ENCODE measurements at places on chromosomes 2 and 18. TPM values are rescaled to one million over a fixed set of nuclear protein-coding genes. Genes with fewer than 3 reads are reported as not detected.

Gene MSTN
- 0.23 TPM for total RNA-seq

Gene TBC1D8
- 18.7 TPM for total RNA-seq

DNA sequence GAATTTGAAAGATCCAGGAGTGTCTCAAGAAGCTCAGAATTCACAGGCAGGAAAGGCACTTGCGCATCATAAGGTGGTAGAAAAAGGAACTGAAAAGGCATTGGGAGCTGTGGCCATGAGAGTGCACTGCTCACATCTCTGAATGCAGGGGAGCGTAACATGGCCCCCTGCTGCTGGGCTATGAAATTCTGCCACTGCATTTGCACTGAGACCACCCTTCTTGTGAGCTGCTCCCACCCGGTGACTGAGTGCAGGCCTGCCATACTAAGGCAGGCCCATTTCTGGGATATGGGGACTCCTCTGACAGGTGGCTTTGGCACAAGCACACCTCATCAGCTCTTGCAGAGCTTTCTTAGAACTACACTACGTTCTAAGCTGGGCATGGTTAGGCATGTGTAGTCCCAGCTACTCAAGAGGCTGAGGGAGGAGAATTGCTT is 25.3 kb upstream of the STARD7 start:
- DNase-seq, result no peak

- DNase-seq, result no peak
Observed at GRCh38 chr2:167945660-167946368, 301.6 kb downstream of the STK39 start.

- no peak for DNase-seq
Observed at GRCh38 chr18:57523171-57523956, 63.1 kb downstream of the FECH start.

DNA sequence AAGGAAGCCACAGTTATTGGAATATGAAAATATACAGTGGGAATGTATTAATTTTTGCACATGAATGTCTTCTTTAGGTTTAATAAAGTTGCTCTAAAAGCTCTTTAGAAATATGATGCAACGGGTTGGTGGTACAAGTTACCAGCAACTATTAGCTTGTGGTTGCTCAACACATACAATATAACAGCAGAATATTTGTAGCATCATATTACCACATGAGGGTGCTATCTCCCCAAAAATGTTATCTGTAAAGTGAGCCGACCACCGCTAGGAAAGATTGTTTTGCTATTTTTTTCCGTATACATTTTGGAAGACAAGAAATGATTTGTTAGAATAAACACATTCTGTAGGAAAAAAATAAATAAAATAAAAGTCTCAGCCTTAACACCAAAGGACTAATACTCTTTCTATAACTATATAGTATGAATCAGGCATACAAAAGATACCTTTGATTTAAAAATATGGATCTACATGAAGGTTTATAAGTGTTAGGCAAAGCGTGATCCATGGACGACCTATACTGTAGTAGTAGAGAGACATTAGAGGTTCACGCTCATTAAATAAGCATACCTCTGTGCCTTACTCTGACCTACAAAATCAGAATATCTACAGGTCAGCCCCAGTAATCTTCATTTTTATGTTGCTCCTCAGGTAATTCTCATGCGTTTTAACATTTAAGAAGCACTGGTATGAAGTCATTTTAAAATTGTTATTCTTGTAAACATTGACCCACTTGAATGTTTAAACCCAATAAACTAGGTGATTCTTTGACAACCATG is 1110.6 kb upstream of the ACVR2A start:
- no peak for DNase-seq

All from esophagus muscularis mucosa (tissue), 4 donors.